ENCODE measurements at places on chromosomes 6 and 20.

DNA sequence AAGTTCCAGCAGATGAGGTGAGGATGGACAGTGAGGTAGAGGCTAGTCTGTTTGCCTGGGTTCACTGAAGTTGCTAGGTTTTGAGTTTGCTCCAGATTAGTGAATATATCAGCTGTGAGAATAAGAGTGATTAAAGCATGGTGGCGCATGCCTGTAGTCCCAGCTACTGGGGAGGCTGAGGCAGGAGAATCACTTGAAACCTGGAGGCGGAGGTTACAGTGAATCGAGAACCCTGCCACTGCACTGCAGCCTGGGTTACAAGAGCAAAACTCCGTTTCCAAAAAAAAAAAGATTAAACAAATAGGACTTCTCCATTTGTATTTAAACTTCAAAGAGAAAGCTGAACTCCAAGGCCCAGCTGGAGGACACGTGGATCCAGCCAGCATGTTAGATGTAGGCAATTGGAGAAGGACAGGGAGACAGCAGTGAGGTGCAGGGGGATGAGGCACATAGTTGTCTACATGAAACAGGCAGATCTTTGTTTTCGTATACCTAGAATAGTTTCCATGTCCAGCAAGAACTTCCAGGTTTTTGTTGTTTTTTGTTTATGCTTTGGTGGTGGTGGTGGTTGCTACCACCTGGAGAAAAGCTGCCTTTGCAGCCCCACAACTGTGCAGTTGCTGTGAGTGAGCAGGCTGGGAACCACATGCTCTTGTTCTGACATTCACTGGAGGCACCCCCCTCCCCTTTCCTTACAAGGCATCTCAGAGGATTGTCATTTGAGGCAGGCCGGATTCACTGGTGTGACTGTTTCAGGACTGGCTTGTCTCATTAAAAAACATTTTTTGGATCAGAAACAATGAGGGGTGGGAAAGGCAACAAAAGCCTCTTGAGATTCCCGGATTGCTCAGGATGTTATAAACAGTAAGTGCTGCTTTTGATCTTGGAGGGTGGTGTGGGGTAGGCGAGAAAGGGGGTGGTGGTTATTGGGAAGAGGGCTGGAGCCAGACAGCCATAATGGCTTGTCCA lies 72.3 kb downstream of the JARID2 start:
- no peak for DNase-seq

DNA sequence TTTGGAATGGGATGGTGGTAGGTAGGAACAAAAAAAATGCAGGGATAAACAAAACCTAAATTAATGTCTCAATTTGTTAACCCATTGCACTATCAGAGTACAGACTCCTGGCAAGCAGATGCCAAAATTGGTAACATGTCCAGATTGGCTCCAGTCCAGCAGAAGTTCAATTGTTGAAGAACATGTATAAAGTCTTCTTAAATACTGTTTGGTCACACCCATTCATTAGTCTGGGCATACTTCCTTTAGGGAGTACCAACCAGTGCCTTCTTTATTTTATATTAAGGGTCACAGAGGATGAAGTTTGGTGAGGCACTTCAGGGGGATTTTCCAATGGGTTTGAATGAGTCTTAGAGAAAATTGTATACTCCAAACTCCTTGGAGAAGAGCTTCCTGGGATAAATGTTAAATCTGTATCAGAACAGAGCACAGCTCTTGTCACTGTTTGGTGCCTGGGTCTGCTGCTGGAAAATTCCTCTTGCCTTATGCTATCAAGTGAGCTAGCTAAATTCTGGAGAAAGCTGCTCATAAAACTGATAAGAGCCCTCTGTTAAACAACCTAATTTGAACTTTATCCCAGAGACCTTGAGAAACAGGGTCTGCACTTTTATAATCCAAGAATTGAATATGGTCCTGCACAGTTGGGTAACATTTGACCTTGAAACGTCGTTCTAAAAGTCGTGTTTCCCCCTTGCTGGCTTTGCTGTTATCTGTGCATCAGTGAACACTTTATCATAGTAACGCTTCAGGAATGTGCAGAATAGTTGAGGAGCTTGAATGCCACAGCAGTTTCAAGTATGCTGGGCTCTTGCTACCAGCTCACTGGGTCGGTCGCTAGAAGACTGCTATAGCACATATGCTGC lies 334.1 kb upstream of the CITED2 start:
- no peak for DNase-seq

- no peak for DNase-seq
Measured at GRCh38 chr6:136403110-136403980, 113.7 kb upstream of the BCLAF1 start.

DNA sequence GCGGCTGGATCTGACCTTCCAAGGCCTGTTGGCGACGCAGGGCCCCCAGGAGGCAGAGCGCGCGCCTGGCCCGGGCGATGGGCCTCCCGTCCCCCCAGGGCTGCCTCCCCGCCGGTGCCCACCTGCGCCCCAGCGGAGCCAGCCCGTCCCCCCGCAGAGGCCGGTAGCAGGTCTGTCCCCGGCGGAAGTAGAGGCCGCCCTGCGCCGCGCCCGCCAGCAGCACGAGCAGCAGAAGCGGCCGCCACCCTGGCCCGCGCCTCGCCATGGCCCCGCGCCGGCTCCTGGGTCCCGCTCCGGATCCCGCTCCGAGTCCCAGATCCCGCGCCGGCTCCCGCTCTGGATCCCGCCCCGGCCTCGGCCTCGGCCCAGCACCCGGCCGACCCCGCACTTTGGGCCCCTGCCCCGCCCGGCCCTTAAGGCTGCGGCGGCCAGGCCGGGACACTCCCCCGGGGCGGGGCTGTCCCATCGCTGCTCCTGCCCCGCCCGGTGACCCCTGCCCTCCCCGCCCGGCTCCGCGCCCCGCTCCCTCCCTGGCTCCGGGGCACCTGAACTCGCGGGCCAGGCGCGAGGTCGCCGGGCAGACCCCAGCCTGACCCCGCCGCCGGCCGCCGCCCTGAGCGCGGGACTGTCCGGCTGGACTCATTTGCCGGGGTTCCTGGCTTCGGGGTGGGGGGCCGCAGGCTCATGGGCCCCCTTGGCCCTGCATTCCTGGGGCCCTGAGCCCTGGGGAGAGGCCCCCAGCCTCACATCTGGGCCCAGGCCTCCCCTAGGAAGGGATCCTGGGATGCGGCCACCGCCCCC lies at the start of gene CTSZ:
TSS of gene CTSZ (minus strand) at position 391 of the 801 bp plus-strand sequence. CDS start at position 265, 126 bp downstream.
- no peak for DNase-seq

DNA sequence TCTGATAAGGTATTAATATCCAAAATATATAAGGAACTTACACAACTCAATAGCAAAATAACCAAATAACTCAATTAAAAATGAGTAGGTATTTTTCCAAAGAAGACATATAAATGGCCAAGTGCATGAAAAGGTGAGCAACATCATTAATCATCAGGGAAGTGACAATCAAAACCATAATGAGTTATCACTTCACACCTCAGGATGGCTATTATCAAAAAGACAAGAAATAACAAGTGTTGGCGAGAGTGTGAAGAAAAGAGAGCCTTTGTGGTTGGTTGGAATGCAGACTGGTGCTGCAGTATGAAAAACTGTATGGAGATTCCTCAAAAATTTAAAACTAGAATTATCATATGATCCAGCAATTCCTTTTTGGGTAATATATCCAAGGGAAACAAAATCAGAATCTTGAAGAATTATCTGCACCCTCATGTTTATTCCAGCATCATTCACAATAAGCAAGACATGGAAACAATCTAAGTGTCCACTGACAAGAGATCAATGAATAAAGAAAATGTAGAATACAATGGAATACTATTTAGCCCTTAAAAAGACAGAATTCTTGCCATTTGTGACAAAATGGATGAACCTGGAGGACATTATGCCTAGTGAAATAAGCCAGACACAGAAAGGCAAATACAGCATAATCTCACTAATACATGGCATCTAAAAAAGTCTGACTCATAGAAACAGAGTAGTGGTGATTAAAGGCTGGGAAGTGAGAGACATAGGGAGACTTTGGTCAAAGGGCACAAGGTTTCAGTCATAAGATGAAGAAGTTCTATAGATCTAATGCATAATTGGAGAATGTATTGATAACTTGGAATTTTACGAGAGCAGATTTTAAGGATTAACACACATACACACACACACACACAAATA lies 175.6 kb downstream of the FOXA2 start:
- DNase-seq, result no peak

- no peak for DNase-seq
Measured at GRCh38 chr20:58523072-58523970, 8.1 kb upstream of the APCDD1L start.

GRCh38 chr6:14720411-14721102 lies 525.3 kb upstream of the JARID2 start:
- no peak for DNase-seq

DNA sequence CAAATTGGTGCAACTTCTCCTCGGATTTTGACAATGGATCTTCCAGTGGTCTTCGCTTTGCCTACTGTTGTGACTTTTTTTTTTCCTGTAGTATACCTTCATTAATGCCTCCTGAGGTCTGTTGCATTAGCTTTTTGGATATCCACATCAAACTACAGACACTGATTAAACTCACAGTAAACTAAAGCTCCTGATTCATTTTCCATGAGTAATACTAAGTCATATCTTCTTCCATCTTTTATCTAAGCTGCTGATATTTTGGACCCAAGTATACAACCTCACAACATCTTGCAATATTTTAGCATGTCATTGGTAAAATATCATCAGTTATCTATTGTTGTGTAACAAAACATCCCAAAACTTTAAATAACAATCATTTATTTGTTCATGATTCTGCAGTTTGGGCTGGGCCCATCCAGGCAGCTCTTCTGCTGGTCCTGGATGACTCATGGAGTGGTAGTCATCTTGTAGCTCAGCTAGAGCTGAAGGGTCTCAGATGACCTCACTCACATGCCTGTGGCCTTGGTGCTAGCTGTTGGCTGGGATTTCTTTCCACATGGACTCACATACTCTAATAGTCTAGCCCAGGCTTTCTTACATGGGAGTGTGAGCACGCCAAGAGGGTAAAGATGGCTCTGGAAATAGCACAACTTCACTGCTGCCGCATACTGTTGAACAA lies 78.3 kb upstream of the SRSF6 start:
- DNase-seq, result no peak

GRCh38 chr6:28551891-28552666 lies 26.4 kb downstream of the GPX5 start:
- no peak for DNase-seq

DNA sequence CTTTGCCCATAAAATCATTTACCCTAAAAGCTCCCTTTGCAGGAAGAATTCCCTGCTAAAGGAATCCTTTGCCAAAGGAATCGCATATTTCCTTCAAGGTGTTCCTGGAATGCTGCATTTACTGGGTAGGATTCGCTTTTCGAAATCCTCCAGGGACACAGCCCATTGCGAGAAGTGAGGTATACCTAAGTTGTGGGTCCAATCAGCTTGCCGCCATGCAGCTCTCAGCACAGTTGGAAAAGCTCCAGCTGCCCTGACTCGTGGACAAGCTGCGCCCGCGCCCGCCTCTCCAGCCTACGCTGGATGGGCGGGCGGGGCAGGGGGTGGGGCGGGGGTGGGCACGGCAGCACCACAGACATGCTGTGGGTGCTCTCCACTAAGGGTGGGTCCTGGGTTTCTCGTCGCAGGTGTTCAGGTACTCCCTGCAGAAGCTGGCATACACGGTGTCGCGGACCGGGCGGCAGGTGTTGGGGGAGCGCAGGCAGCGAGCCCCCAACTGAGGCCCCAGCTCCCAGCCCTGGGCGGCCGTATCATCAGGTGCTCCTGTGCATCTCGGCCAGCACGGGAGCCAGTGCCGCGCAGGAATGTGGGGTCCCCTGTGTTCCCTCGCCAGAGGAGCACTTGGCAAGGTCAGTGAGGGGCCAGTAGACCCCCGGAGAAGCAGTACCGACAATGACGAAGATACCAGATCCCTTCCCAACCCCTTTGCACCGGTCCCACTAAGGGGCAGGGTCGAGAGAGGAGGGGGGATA lies 1.4 kb downstream of the NNAT start:
- DNase-seq, result no peak

DNA sequence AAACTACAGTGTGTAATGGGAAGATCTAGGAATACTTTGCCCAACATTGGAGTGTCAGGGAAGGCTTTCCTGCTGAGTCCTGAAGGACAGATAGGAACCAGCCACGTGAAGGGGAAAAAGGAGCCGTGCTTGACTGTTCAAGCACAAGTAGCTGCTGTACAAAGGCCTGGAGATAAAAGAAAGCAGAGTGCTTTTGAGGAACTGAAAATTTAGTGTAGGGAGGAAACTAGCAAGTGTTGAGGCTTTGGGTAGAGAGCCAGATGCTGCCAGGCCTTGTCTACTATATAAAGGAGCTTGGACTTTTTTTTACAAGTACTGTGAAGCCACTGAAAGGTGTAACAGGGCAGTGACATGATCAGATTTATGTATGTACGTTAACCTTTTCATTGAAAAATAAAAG lies 39.0 kb downstream of the DSE start:
- no peak for DNase-seq

DNA sequence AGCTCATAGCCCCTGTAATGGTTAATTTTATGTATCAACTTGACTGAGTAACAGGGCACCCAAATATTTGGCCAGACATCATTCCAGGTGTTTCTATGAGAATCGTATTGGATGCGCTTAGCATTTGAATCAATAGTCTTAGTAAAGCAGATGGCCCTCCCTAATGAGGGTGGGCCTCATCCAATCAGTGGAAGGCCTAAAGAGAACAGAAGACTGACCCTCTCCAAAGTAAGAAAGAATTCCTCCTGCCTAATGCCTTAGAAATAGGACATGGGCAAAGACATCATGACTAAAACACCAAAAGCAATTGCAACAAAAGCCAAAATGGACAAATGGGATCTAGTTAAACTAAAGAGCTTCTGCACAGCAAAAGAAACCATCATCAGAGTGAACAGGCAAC lies 352.5 kb upstream of the SASH1 start:
- no peak for DNase-seq

DNA sequence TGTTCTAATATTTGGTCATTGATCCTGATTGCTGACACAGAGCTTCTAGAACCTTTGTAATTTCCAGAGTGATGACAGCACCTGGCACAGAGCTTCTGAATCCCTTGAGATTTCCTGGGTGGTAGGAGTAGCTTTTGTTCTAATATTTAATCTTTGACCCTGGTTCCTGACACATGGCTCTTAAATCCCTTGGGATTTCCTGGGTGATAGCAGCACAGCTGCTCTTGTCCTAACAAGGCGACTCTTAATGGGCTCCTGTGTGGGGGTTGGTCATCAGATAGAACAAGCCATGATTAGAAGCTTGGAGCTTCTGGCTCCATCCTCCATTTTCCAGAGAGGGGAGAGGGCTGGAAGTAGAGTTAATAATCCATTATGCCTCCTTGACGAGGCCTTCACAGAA lies 18.4 kb downstream of the GMPR start:
- no peak for DNase-seq

GRCh38 chr20:16013631-16014030 lies 559.6 kb downstream of the KIF16B start:
- no peak for DNase-seq

DNA sequence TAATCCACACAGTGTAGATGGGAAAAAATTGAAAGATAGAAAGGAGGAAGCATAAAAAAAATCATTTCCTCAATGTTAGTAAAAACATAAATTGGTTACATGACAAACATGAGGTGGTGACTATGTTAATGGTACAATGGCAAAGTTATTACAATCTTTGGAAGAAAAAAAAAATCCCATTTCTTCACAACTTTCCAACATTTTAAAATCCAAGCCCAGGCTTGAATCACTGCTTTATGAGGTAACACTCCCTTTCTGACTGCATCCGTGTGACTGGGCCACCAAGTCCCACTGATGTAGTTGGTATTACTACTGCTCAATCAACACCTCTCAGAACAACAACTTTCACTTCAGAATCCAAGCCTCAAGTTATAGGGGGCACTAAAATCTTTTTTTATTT lies 160.4 kb downstream of the BTBD9 start:
- DNase-seq, result no peak

- no peak for DNase-seq
Measured at GRCh38 chr6:125251516-125252220, 50.1 kb downstream of the HDDC2 start.
